NCI-H2029 treated with DMSO at 0.1 percent for 48 hours (cell line): ENCODE measurements at places on chromosomes 7 and 10.

- DNase-seq: peak; percentile 20
These were observed 67.6 kb upstream of the CTNNA3 start for GRCh38 chr10:67763499-67764011.

DNA sequence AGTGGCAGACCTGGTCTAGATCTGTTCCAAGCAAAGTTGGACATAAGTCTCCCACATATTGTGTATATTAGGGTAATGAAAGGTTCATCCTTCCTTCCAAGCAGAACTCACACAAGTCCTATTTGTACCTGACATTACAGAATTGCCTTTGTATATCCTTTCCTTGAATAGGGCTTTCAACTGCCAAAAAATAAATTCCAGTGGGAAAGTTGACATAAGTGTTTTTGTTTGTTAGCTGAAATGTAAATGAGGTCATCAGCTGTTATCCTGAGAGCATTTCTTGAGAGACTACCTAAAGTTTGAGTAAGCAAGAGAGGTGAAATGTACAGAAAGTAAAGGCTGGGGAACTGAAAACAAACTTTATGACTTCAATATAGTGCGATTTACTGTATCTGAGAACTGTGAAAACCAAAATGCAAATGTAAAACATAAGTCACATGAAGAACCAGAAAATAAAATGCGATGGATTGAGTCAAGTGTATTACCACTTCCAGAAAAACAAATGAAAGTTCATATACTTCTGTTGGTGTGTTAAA, 527.3 kb upstream of the SEMA3D start:
- no peak for DNase-seq

DNA sequence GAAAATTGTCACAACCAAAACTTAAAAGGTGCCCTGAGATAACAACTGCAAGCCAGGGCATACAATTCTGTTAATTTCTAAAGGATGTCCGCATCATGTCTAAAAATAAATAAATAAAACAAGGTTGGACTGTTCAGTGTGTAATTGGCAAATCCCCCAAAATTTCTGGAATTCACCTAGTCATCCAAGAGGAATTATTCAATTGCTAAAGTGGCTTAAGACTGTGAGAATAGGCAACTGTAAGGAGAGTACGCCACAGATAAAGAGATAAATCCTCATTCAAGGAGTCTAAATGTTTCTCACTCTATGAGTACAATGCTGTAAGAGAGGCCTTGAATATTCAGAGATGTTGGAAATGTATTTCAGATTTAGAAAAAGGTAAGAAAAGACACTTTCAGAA, 37.2 kb downstream of the PIK3AP1 start:
- DNase-seq: no peak

- peak; percentile 48 for DNase-seq
These were observed 9.2 kb upstream of the FOXP2 start for GRCh38 chr7:114405427-114405826.

DNA sequence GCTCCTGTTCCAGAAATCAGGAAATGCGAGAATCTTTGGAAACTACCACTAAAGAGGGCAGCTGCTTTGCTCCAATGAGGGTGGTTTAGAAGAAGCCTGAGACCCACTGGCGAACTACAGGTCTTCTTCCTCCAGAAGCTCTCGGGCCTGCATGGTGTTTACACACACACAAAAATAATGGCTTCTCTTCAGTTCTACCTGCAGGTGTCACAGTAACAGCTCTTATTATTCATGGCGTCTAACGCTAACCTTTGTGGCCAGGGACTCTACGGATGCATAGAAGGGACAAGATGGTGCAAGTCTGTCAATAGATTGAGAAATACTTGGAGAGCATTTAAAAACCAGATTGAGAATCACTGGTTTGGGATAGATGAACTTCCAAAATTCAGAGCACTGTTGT, 22.4 kb downstream of the GPR141 start:
- no peak for DNase-seq

DNA sequence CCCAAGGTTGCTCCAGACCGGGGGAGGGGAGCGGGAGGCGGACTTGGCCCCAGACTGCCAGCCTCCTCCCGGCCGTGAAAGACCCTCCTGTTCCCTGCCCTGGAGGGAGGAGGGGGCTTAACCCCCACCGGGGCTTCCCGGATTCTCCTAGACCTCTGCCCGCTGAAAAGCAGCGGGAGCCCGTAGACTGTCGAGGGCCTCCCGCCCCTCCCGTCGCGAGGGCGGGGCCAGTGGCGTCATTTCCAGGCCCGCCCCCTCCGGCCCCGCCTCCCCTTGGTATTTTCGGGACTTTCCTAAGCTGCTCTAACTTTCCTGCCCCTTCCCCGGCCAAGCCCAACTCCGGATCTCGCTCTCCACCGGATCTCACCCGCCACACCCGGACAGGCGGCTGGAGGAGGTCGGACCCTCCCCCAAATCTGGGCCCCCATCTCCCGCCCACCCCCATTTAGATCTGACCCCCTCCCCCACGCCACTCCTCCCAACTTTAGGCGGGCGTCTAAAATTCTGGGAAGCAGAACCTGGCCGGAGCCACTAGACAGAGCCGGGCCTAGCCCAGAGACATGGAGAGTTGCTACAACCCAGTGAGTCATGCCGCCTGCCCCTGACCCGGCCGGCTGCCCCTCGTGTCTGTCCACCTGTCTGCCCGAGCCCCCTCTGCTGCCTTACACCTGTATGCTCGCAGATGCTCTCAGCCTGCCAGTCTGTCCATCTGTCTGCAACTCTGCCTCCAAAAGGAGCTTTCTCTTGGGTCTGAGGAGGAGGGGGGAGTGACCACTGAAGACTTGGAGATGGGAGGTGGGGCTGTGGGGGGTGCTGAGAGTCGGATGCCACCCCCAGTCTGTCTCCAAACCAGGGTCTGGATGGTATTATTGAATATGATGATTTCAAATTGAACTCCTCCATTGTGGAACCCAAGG, at the start of gene NFKB2:
TSS of gene NFKB2 (plus strand) at position 306 of the 917 bp plus-strand sequence. CDS start at position 561, 255 bp downstream.
- DNase-seq: no peak

- no peak for DNase-seq
These were observed 55.6 kb downstream of the CDC123 start for GRCh38 chr10:12251581-12251980.

- DNase-seq: no peak
These were observed 46.7 kb downstream of the NOC3L start for GRCh38 chr10:94315975-94316464.

DNA sequence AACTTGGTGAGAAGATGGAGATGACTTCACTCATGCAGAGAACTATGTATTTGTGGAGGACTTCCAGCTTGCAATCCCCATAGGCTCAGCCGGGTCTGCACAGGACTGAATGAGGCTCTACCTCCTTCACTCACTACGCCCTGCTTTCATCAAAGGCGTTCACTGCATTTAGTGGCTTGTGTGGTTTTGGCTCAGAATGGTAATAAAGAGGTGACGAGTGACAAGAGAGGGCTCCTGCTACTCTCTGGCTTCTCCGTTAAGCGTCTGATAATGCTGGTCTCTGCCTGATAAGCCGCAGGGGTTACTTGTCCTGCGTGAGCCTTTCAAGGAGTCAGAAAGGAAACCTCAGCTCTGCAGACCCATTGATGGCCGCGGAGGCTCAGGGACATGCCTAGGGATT, 343.4 kb downstream of the PRPF18 start:
- no peak for DNase-seq

GRCh38 chr10:109877546-109877945, 45.8 kb downstream of the XPNPEP1 start:
- no peak for DNase-seq

GRCh38 chr10:35924759-35925158, 282.7 kb upstream of the FZD8 start:
- no peak for DNase-seq

GRCh38 chr7:17155529-17155928, 142.9 kb upstream of the AHR start:
- DNase-seq: no peak

- no peak for DNase-seq
These were observed 72.8 kb downstream of the ST8SIA6 start for GRCh38 chr10:17381502-17382142.

- DNase-seq: peak; percentile 76
These were observed 36.8 kb downstream of the MYOF start for GRCh38 chr10:93445097-93445960.

- DNase-seq: no peak
These were observed 2.0 kb downstream of the PPP3CB start for GRCh38 chr10:73493781-73494180.

DNA sequence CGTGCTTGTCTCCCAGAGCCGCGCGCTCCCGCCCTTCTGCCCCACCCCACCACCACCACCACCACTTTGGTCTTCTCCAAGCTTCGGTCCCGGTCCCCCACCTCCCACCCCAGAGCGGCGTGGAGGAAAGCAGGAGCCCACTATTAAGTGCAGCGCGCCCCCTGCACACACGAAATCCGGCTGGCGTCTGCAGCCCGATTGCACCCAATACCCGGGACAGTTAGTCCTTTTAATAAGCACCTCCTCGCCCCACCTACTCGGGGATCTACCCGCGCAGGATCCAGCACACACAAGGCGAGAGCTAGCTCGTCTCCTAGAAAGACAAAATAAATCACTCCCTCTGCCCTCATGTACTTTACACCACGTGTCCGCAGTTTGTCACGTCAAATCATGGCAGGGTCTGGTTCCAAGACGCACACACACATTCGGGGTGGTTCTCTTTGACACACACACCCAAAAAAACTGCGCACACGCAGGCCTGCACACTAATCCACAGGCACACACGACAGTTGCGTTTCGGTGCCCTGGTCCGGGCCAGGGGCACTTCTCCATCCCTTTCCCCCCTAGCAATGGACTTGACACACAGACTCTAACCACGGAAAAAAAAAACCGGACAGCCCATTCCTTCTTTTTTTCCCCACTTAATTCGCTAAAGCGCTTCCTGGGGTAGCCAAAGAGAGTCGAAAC, 1.6 kb downstream of the SFMBT2 start:
- DNase-seq: no peak

GRCh38 chr10:103080891-103081581, 112.0 kb downstream of the NT5C2 start:
- DNase-seq: no peak

DNA sequence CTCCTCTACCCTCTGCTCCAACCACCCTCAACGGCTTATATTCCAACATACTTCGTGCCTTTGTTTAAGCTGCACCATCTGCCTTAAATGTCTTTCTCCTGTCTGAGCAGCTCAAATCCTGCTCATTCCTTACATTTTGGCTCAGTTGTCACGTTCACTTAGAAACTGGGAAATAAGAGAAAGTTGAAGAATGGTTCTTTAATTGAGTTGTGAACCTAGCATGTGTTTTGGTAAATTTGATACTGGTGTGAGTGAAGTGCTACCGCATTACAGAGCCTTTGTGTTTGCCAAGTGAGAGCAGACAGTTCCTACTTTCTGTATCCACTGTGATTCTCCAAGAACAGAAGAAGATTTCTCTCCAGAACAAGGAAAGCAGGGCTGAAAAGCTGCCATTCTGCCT, 54.3 kb downstream of the EPDR1 start:
- no peak for DNase-seq

GRCh38 chr10:128310971-128311658, 184.9 kb upstream of the MKI67 start:
- no peak for DNase-seq

- DNase-seq: no peak
These were observed 47.3 kb downstream of the CTNNA3 start for GRCh38 chr10:67648613-67649229.

DNA sequence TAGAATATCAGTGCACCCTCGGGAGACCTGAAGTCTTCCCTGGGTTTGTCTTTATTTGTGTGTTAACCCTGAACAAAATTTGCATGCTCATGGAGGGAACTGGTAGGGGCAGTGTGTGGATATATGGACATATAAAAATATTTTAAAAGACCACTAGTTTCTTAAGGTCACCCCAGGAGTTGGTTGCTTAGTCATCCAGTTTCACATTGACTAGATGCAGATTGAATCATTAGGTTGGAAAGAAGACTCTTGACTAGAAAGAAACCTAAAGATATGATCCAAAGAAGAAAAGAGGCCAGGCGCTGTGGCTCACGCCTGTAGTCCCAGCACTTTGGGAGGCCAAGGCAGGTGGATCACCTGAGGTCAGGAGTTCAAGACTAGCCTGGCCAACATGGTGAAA, 137.1 kb downstream of the KAT6B start:
- DNase-seq: no peak

DNA sequence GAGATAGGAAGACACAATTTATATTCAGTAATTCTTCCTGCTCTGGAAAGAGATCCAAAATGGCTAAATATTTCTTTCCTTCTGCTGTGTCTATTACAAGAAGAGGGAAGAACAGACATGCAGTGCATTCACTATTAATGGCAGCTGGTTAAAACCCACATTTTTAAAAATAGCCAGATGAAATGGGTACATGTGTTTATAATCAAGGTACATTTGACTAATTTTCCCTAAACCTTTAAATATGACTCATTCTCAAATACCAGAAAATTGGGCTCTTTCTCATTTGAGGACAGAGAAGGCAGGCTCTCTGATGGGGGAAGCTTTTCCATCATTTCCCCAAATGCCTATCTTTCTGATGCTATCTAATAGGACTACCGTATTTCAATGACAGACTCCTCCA, 215.7 kb upstream of the HABP2 start:
- no peak for DNase-seq

DNA sequence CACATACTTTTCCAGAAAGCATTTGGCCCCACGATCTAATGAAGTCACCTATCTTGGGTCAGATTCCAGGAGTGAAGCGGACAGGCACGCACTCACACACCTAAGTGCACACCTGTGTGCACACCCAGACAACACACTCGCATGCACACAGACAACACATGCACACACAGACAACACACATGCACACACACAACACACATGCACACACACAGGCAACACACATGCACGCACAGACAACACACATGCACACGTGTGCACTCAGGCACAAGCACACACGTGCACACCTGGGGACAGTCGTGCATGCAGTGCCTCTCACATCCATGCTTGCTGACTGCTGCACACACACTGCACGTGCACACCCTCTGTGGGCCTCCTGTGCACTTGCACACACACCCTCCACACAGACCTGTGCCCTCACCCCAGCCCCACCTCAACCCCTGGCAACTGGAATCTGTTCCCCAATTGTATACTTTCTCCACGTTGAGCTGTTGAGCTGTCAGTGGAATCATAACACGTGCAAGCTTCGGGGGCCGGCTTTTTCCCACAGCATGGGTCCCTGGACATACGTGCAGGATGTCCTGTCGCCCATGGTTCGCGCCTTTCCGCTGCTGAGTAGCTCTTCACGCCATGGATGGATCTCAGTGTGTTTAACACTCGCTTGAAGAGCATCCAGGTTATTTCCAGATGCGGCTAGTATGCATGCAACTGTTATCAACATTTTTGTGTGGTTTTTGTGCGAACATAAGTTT, 55.3 kb upstream of the CFAP46 start:
- DNase-seq: no peak

- no peak for DNase-seq
These were observed 3.2 kb downstream of the BZW2 start for GRCh38 chr7:16649196-16649595.

DNA sequence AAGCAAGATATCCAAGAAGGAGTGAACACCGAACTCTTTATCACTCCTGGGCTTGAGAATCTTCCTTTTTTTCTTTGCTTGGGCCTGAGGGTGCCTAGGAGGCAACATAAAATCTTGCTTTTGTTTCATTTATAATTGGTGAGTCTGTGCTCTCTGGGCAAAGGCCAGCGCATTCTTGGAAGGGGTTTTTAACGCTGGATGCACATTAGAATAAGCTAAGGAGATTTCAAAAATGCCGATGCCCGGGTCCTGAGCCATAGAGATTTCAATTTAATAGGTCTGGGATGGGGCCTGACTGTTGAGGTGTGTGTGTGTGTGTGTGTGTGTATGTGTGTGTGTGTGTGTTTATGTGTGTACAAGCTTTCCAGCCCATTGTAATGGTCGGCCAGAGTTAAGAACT, 62.0 kb upstream of the SORCS3 start:
- no peak for DNase-seq

GRCh38 chr7:64509583-64509982, 53.3 kb downstream of the ZNF680 start:
- no peak for DNase-seq
